Cortex of kidney (tissue), 1 donor: ENCODE measurements at places on chromosomes 1 and 21.

GRCh38 chr1:242011894-242012660 is 13.2 kb upstream of the MAP1LC3C start:
- no peak for DNase-seq

GRCh38 chr21:31524140-31524539 is 135.4 kb upstream of the SOD1 start:
- no peak for DNase-seq

DNA sequence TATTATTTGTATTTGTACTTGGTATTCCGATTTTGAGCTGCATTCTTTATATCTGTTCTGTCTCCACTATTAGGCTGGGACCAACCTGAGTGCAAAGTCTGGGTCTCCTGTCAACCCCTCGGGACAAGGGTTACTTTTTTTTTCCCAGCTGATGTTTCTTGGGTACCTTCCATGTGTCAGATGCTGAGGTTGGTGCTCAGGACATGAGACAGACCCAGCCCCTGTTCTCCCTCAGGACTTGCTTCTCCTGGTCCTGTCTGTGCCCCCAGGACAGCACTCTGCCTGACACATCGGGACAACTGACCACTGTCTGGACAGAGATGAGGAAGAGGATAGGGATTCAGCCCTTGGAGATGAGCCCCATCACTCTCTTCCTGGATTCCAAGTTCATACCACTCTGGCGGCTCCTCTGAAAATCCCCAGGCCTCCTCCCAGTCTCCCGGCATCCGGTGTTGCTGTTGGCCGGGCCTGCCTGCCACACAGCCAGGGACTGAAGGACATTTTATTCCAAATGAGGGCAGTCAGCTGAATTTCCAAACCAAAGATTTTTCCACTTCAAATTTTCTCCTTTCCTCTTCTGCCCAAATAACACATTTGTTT is 55.6 kb upstream of the FMOD start:
- DNase-seq, result no peak

DNA sequence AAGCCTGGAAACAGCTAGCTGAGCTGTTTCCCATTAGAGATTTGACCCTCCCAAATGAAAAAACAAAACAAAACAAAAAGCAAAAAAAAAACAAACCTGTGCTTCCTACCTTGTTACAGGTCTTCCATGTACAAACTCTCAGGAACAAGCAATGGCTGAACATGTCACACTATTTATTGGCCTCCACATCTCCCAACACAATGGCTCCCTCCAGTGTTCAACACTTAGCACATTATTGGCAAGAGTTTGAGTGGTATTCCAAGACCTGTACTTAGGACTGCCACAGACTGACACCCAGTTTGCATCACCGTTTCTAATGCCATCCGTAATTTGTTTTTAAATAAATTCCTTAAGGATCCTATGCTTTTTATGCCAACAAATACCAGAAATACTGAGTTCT is 195.0 kb upstream of the OLFM3 start:
- no peak for DNase-seq

DNA sequence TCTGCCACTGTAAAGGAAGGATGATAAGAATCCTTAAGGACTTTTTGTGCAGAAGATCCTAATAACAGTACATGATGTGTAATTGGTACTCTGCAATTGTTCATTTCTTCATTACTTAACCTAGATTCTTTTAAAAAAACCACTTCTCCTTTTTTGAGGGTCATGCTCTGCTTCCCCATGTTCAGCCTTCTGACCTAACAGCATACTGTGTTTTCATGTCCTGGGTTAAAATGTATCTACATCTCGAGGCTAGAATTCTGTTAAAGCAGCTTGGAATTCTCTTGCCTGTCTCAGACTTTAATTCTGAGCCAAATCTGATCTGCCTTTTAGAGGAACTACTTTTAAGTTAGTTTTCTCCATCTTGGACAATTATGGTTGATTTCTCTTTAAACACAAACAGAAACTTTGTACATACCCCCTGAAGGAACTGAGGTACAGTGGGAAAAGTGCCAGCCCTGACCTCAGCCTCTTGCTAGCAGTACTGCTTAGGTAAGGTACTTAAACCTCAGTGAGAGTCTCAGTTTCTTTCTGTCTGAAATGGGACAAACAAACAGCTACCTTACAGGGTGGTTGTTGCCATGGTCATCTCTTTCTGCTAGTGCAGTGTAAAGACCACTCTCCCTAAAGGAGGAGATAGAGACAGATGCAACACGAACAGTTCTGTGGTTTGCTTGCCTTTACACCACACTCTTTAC is 103.2 kb upstream of the DYNLT5 start:
- no peak for DNase-seq
